T-helper 17 cell (primary cell): ENCODE measurements at places on chromosomes 13 and 19.

GRCh38 chr19:9146882-9147281, 6.7 kb downstream of the ZNF317 start:
- H3K27ac ChIP-seq: no peak overlapping the region
- no peaks in the 10 kb centered on the region for H3K27me3 ChIP-seq
- H3K4me3 ChIP-seq: no peak overlapping the region
- H3K36me3 ChIP-seq: no peaks in the 10 kb centered on the region
- no peak for DNase-seq
- H3K4me1 ChIP-seq: peaks cover 36% of the 10 kb centered on the region

DNA sequence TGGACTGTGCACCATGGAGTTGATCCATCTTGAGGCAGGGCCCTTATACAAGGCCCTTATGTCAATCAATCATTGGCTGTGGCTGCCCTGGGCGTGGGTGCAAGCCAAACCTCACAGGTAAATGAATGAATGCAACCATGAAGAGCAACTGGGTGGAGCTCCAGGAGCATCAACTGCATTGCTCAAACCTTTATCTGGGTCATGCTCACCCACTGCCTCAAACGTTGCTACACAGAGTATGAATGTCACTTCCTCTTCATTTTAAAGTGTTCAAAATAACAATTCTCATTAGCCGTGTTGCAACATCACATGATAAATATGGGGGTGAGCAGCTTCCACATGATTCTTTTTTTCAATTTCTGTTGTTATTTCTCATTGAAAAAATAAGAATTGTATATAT, 6.4 kb upstream of the ZNF333 start:
- H3K27me3 ChIP-seq: no peaks in the 10 kb centered on the region
- H3K36me3 ChIP-seq: no peaks in the 10 kb centered on the region
- H3K4me1 ChIP-seq: peaks cover 11% of the 10 kb centered on the region
- no peak overlapping the region for H3K4me3 ChIP-seq
- H3K27ac ChIP-seq: peak overlapping the region; percentile 39
- DNase-seq: no peak

DNA sequence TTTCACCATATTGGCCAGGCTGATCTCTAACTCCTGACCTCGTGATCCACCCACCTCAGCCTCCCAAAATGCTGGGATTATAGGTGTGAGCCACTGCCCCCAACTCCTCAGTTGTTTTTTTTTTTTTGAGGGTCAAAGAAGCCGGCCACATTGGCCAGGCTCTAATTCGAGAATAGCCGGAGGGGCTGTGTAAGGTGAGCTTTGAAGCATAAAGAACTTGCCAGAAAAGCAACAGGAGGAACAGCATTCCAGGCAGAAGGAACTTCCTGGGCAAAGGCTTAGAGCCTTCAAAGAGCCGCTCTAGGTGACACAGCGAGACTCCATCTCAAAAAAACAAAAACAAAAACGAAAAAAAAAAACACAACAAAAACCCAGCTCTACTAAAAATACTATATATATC, 1.2 kb upstream of the BABAM1 start:
- H3K4me1 ChIP-seq: peaks cover 10% of the 10 kb centered on the region
- no peak for DNase-seq
- no peaks in the 10 kb centered on the region for H3K27me3 ChIP-seq
- no peak overlapping the region for H3K27ac ChIP-seq

GRCh38 chr13:60627071-60627686, 230.2 kb downstream of the TDRD3 start:
- no peak overlapping the region for H3K27ac ChIP-seq
- DNase-seq: no peak
- H3K36me3 ChIP-seq: no peaks in the 10 kb centered on the region
- H3K4me1 ChIP-seq: no peaks in the 10 kb centered on the region
- H3K4me3 ChIP-seq: no peak overlapping the region
- peaks cover 27% of the 10 kb centered on the region for H3K27me3 ChIP-seq

DNA sequence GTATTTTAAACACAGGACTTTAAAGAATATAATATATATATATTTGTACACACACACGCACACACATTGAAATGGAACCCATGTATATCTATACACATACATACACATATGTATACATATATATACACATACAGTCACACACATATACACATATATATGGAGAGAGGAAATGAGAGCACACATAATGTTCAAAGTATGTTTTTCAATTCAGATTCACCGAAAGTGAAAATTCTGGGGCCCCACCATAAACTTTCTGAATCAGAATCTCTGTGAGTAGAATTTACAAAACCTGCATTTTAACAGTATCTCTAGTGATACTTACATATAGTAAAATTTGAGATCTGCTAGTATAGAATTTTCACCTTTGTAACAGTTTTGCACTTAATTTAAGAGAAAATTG, 60.4 kb upstream of the OBI1 start:
- peaks cover 5% of the 10 kb centered on the region for H3K4me1 ChIP-seq
- H3K27me3 ChIP-seq: peaks cover 19% of the 10 kb centered on the region
- no peaks in the 10 kb centered on the region for H3K36me3 ChIP-seq
- DNase-seq: no peak

- H3K27ac ChIP-seq: no peak overlapping the region
- peaks cover 3% of the 10 kb centered on the region for H3K36me3 ChIP-seq
- DNase-seq: no peak
These were observed 42.5 kb upstream of the SCEL start for GRCh38 chr13:77492982-77493381.

GRCh38 chr13:110499621-110500281, 61.8 kb downstream of the RAB20 start:
- DNase-seq: no peak
- H3K4me1 ChIP-seq: no peaks in the 10 kb centered on the region
- H3K27me3 ChIP-seq: peaks cover 21% of the 10 kb centered on the region
- no peak overlapping the region for H3K4me3 ChIP-seq
- H3K36me3 ChIP-seq: no peaks in the 10 kb centered on the region

- no peak overlapping the region for H3K4me3 ChIP-seq
- H3K27ac ChIP-seq: no peak overlapping the region
- DNase-seq: no peak
- no peaks in the 10 kb centered on the region for H3K27me3 ChIP-seq
- no peaks in the 10 kb centered on the region for H3K4me1 ChIP-seq
These were observed 12.8 kb downstream of the SHC2 start for GRCh38 chr19:447816-448560.

- H3K27me3 ChIP-seq: no peaks in the 10 kb centered on the region
- no peak for DNase-seq
- H3K4me3 ChIP-seq: no peak overlapping the region
- H3K4me1 ChIP-seq: no peaks in the 10 kb centered on the region
These were observed 225.1 kb downstream of the HS6ST3 start for GRCh38 chr13:96314974-96315373.

DNA sequence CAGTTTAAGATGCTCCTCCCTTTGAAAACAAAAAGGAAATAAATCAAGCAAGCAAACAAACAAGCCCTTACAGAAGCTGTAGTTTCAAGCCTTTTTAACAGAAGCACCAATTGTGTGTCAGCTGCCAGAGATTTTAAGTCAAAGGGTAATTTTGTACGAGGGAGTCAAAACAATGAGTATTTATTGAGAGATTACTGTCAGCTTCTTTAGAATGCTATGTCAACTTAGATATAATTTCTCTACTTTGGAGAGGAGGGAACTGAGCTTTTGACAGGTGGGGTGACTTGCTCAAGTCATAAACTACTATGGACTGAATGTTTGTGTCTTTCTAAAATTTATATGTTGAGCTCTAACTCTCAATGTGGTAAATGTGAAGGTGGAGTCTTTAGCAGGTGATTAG, 10.5 kb upstream of the CBY2 start:
- no peak for DNase-seq
- peaks cover 9% of the 10 kb centered on the region for H3K4me1 ChIP-seq
- H3K4me3 ChIP-seq: no peak overlapping the region
- H3K36me3 ChIP-seq: no peaks in the 10 kb centered on the region
- peaks cover 14% of the 10 kb centered on the region for H3K27me3 ChIP-seq

GRCh38 chr19:5676772-5677105, 3.6 kb downstream of the MICOS13 start:
- H3K27ac ChIP-seq: peak overlapping the region; percentile 37
- H3K4me1 ChIP-seq: peaks cover 24% of the 10 kb centered on the region
- no peaks in the 10 kb centered on the region for H3K36me3 ChIP-seq
- H3K4me3 ChIP-seq: no peak overlapping the region

DNA sequence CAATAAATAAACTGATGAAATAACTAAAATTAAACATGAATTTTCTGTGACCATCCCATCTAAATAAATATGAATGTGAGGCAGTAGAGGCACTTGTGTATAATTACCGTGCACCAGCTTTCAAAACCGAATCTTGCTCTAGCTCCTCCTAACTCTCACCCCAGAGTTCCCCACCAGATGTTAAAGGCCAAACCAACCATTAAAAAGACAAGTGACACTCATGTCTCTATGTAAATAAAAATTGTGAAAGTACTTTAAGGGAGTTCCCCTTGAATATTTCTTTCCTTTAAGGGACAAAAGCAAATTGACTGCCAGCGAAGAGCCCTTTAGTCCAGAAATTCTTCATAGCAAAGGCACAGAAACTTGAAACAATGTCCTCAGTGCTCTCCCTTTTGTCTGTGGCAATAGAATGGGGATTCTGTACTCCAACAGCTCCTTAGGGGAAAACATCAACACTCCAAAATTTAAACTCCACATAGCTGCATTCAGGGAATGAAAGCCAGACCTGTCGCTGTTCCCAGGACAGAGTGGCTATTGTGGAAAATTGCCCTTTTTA, 101.7 kb upstream of the SOX21 start:
- no peaks in the 10 kb centered on the region for H3K36me3 ChIP-seq
- no peak overlapping the region for H3K4me3 ChIP-seq
- H3K4me1 ChIP-seq: no peaks in the 10 kb centered on the region
- no peak overlapping the region for H3K27ac ChIP-seq

DNA sequence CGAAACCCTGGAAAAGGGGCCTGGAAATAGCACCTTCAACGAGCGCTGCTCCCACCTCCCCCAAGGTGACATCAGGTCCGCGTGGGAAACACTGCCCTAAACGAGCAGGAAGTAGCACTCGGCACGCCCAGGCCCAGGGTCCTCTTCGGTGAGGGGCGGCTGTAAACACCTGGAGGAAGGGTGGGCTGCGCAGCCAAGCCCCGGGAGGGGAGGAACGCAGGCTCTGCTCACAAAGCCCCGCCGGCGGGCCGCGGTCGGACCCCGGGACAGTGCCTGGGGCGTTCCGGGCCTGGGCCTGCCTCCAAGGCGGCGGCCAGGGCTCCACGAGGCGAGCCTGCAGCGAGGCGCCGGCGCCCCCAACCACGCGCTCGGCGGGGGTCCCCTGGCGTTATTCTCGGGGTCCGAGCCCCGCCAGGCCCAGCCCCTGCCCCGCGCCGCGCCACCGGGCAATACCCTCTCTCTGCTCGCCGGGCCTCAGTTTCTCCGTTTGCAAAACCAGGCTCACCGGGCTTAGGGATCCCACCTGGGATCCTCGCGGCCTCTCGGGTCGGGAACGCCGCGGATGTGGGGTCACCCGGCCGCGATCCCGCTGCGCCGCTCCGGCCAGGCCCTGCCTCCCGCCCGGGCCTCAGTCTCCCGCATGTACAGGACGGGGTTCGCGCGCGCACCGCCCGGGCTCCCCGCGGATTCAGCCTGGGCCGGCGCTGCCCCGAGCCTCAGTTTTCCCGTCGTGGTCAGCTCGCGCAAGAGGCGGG, 630 bp downstream of the RNF126 start:
- peaks cover 35% of the 10 kb centered on the region for H3K4me1 ChIP-seq
- peak overlapping the region; percentile 100 for H3K27ac ChIP-seq
- no peaks in the 10 kb centered on the region for H3K27me3 ChIP-seq
- peak overlapping the region; percentile 96 for H3K4me3 ChIP-seq

GRCh38 chr19:17209126-17210036, 5.8 kb upstream of the USE1 start:
- peaks cover 3% of the 10 kb centered on the region for H3K36me3 ChIP-seq
- no peak for DNase-seq
- H3K4me1 ChIP-seq: no peaks in the 10 kb centered on the region
- H3K27ac ChIP-seq: no peak overlapping the region

- H3K36me3 ChIP-seq: peaks cover 2% of the 10 kb centered on the region
- no peak for DNase-seq
- peaks cover 23% of the 10 kb centered on the region for H3K4me1 ChIP-seq
- H3K27me3 ChIP-seq: no peaks in the 10 kb centered on the region
- H3K4me3 ChIP-seq: no peak overlapping the region
These were observed 11.8 kb downstream of the DOCK9 start for GRCh38 chr13:98966019-98966418.

DNA sequence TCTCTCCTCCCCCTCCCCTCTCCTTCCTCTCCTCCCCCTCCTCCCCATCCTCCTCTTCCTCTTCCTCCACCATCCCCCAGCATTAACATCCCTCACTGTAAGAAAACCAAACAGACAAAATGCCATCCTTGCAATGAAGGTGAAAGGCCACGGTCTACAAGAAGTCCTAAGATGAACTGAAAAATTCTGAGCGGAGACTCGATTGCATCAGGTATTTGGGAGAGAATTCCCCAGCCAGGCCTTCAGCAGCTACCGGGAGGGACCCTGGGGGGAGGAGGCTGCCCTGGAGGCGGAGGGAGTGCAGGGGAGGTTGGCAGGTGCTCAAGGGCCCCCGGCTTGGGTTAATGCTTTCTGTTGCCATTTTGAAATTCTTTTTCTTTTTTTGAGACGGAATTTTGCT, 10.1 kb upstream of the TIMM44 start:
- peaks cover 6% of the 10 kb centered on the region for H3K4me1 ChIP-seq
- H3K36me3 ChIP-seq: no peaks in the 10 kb centered on the region
- no peaks in the 10 kb centered on the region for H3K27me3 ChIP-seq
- H3K4me3 ChIP-seq: no peak overlapping the region
- no peak overlapping the region for H3K27ac ChIP-seq
- DNase-seq: no peak

- DNase-seq: no peak
- H3K4me1 ChIP-seq: peaks cover 37% of the 10 kb centered on the region
- peaks cover 4% of the 10 kb centered on the region for H3K36me3 ChIP-seq
- H3K27me3 ChIP-seq: no peaks in the 10 kb centered on the region
These were observed 16.0 kb downstream of the LSM4 start for GRCh38 chr19:18306888-18307260.

DNA sequence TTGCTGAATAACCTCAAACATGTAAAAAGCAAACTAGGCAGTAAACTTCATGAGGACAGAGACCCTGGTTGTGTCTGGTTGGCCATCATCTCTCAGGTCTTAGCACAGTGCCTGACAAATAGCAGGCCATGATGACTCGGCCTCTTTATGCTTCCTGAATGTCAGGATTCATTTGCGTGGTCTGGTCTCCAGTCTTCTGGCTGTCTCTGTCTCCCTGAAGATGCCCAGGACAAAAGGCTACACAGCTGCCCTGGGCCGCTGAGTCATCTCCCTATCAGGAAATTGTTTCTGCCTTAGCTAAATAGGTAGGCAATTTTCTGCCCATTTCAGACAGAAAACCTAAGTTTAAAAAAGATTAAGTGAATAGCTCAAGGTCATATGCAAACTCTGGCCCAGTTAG, 84.1 kb upstream of the FNDC3A start:
- DNase-seq: no peak
- no peak overlapping the region for H3K4me3 ChIP-seq
- H3K36me3 ChIP-seq: no peaks in the 10 kb centered on the region
- H3K27me3 ChIP-seq: no peaks in the 10 kb centered on the region
